ENCODE measurements at places on chromosomes 1 and 21.

DNA sequence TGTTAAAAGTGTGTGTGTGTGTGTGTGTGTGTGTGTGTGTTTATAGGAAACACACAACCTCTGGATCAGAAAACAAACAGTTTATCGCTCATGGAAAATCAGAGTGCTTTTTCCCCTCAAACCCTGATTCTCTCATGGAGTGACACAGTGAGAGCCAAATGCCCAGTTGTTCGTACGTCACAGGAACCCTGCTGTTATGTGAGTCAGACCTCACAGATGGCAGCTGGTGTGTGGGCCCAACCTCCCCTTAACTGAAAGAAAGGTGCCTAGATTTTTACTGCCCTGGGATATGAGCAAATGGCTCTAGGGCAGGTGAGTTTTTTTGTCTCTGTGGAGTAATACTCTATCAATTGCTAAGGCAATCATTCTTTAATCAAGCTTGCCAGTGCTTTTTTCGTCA, 1788.1 kb downstream of the BRINP3 start:
- no peak for DNase-seq

DNA sequence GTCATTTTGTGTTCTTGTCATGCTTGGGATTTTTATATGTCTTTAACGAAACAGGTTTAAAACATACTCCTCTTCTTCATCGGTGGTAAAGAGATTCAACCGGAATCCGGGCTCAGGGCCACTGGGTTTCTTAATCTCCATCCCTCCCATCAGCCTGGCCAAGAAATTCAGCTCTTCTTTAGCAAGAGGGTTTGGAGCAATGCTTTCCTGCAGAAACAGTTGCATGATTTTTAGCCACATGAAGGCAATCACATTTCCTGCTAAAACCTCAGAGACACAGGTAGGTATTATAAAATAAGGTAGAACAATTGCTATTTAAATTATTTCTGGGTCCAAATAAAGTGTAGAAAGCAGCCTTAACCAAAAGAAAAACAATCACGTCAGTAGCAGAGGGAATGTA, 22.7 kb upstream of the LSM10 start:
- no peak for DNase-seq

- DNase-seq: no peak
Measured at GRCh38 chr1:88514544-88515060, 169.5 kb upstream of the PKN2 start.

DNA sequence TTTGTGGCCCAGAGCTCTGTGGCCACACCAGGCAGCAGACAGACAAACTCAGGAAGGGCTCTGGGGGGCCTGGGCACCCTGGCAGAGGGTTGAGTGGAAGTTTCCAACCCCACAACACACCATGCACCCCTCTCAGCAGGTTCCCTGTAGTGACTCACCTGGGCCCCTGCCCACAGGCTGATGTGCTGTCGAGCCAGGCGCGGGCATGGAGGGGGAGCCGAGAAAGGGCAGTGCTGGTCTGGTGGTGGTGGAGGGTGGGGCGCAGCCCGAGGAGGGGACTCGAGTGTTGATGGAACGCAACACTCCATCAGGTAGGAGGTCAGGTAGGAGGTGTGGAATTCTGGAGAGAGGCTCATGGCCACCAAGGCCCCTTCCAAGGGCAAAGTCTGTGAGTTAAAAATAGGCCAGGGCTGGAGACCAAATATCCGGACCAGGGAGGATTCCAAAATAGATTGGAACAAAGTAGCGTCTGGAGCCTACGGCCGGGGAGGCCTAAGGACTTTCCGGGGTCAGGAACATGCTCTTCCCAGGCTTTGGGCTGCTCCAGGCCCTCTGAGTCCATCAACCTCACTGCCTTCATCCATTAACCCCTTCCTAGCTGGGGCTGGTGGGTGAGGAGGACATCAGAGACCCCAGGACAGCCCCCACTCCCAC, 191.5 kb upstream of the AJAP1 start:
- DNase-seq: no peak

- no peak for DNase-seq
Measured at GRCh38 chr1:198639671-198640143, 867 bp downstream of the PTPRC start.

DNA sequence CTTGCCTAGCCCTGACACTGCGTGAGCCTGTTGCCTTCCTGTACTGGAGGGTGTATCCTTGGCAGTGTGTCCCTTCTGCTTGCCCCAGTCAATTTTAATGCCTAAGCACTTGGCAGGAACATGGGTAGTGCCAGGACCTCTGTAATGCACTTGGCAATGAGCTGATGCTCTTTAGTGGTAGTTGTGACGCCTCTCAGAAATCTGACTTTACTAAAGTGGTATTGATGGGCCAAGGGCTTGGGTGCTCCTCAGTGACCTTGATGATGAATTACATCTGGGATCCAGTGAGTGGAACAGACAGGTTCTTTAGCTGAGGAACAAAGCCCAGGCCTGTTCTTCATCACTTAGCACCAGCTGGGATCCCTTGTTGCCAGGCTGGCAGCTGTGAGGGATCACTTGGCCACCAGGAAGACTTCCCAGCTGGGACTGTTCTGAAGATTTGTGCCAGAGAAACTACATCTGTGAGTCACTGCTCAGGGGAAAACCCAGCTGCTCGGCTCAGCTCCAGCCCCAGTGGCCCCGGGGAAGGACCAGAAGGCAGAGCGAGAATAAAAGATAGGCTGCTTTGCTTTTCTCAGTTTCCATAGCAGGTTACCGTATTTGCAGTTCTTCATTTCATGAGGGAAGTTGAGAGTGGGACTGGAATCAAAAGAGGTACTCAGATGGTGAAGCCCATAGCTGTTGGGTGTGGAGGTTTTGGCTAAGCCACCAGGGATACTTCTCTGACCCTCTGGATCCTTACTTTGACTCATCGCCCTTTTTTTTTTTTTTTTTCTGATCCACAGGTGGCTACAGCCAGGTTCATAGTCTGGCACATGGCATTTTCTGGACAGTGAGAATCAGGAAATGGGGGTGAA, 28.5 kb upstream of the KCNA2 start:
- DNase-seq: peak; percentile 61

DNA sequence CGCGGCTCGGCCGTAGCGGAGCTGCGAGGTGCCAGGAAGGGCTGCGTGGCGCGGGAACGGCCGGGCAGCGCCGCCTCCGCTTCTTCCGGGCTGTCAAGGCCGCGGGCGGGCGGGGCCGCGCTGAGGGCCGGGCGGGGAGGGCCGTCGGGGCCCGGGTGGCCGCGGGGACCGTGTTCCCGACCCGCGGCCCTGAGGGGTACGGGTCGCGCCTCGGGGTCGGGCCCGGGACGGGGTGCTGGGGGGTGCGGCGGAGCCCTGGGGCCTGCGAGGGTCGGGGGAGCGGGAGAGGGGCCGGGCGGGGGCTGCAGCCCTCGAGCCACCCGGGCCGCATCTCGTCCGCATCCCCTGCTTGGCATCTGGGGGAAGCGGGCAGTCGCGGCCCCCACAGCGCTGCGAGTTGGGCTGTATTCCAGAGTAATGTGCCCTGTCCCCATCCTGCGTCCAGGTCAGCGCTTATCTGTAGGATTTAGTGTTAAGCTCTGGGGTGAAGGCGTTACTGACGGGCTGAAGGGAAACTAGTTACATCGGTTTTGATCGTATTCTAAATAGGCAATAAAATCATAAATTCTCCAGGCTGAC, 379 bp downstream of the RER1 start:
- DNase-seq: no peak

DNA sequence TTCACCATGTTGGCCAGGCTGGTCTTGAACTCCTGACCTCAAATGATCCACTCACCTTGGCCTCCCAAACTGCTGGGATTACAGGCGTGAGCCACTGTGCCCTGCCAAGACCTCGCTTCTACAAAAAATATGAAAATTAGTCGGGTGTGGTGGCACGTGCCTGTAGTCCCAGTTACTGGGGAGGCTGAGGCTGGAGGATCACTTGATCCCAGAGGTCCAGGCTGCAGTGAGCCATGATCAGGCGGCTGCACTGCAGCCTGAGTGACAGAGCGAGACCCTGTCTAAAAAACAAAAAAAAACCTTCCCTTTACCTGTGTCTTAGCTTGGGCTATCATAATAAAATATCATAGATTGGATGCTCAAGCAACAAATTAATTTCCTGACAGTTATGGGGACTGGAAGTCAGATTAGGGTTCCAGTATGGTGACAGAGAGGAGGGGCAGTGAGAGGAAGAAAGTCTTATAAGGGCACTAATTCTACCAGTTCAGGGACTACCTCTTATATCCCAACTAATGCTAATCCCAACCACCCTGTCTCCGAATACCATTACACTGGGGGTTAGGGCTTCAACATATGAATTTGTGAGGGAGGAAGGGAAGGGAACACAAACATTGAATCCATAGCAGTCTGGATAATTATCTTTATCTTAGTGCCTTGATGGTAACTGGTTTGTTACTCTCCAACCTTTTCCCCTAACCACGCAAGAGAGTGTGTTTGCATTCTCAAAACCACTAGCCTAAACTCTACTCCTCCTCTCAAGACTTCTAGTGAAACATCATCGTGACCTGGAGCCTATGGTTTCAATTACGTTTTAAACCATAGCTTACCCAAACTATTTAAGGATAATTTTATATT, 1.0 kb upstream of the NAXE start:
- DNase-seq: no peak

DNA sequence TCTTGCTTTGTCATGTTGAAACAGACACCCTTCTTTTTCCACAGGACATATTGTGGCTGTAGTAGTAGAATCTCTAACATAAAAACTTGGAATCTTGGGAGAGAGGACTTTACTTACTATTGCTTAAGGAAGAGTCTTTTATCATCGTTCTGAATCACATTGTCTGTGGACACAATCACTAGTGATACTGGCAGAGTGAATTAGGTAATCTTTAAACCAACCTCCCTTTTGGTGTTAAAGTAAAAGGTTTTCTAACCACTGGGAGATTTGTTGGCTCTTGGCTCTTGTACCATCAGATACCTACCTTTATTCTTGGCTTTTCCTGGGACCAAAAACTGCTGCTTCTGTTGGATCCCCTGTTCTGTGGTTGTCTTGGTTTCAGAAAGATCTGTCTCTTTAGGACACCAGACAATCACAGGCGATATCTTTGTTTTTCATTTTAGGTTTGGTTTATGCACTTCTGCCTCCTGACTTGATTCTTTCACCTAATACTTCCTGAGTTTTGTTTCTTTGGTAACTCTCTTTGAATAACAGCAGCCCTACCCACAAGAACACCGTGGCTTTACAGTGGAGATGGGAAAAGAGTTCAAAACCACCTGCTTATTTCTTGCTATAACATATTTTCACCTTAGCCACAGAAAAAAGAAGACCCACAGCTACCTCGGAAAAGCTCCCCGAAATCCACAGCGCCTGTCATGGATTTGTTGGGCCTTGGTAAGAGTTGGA, 36.6 kb upstream of the ZFP69B start:
- DNase-seq: no peak

DNA sequence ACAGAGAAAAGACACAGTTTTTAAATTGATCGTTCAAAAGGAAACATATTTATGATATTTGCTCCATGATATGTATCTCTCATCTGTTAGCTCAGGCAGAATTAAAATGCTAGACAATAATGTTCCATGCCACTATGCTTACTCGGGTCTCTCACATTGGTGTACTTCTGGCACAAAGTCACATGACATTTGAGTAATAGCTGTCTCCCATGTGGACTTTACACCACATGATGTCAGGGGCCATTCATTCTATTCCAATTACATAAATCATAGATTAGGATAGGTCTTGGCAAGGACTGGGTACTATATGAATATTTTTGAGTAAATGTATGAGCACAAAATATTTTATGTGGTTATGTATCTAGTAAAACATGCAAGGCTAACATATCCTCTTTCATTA, 648.4 kb downstream of the PLA2G4A start:
- DNase-seq: no peak

GRCh38 chr1:8782001-8782620, 35.3 kb downstream of the RERE start:
- DNase-seq: no peak

DNA sequence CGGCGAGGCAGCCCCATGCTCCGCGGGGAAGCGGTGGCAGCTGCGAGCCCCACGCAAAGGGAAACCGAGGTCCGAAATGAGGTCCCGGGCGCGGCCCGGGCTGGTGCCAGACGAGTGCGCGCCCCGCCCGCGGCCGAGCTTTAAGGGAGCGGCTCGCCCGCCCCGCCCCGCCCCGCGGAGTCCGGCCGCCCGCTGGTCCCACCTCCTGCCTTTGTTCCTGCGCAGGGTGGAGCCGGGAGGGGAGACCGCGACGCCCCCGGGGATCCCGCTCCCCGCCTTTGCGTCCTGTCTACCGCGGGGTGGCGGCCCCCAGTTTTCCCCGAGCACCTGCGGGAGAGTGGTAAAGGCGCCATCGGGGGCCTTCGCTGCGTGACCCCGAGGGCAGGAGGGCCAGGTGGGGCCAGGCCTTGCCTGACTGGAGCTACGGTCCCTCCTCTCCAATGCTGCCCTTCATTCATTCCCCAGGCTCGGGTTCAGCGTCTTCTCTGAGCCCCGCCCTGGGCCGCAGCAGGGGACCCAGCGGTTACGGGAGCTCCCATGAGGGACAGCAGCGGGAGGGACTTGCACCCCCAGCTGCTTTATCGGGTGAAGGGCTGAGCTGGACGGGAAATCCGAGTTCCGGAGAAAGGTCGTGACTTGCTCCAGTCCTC, at the start of gene HES2:
HES2 (minus strand) TSS at position 116 of the 650 bp plus-strand sequence; CDS start at position 17, 99 bp downstream.
- DNase-seq: no peak

DNA sequence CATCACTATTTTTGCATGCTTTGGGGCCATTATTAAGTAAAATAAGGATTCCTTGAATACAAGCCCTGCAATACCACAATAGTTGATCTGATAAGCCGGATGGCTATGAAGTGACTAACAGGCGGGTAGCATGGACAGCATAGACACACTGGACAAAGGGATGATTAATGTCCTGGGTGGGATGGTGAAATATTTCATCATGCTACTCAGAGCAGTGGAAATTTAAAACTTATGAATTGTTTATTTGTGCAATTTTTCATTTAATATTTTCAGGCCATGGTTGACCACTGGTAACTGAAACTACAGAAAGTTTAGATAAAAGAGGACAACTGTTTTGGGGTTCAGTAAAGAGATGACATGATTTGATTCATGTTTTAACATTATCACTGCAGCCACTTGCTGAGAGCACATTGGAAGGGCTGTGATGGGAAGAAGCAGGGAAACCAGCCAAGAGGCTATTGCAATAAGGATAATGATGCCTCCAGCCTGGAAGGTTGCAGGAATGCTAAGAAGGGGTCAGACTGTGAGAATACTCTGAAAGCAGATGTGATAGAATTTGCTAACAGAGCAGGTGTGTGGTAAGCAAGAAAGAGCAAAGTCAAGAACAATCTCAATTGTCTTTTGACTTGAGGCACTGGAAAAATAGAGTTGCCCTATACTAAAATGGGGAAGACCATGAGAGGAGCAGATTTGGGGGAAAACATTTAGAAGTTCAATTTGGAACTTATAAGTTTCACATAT, 62.5 kb upstream of the TNFSF4 start:
- no peak for DNase-seq

Measured in stimulated activated CD8-positive, alpha-beta memory T cell treated with anti-CD3 and anti-CD28 coated beads, Interleukin-7, amount 100 ng/mL, for 48 hours (primary cell).